ENCODE measurements at places on chromosomes 5 and 9.

- no peak for DNase-seq
Observed at GRCh38 chr9:106886111-106887046, 23.4 kb downstream of the ZNF462 start.

DNA sequence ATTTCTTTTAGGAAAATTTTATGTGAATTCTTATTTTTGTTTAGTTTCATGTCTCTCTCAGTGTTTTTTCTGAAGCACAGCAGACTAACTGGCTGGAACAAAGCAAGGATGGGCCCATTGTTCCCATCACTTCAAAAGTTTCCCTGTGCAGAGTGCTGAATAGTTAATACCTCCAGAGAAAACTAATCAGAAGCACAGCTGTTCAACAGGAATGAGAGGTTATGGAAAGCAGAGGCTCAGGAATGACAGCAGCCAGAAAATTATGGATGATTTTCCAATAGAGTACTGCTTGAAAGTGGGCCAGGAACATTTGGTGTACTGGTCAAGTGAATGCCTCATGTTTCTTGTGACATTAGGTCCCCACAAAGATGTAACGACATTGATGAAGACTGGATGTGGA, 173.0 kb upstream of the TARS1 start:
- no peak for DNase-seq

DNA sequence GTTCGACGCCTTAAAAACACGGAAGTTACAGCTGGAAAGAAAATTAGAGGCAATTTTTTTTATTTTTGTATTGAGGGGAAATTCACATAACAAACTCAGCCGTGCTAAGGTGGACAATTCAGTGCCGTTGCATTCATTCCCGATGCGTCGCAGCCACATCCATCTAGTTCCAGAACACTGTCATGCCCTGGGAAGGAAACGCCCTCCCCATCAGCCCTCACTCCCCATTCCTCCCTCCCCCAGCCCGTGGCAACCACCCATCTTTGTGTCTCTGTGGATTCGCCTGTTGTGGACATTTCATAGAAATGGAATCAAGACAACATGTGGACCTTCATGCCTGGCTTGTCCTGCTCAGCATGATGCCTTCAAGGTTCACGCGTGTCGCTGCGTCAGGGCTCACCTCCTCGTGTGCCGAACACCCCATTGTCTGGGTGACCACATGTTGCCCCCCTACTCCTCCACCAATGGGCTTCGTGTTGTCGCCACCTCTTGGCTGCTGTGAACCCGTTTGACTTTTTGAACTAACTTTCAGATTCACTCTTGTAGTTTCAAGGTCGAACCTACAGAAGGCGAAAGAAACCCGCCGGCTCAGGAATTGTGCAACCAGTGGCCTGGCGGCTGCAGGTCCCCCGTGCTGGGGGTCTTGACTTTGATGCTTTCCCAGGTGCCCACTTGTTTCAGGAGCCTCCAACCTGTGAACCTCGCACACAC, 17.4 kb upstream of the CAMSAP1 start:
- no peak for DNase-seq

- no peak for DNase-seq
Observed at GRCh38 chr9:130140706-130141105, 31.5 kb upstream of the NCS1 start.

GRCh38 chr5:111603446-111603827, 91.1 kb upstream of the STARD4 start:
- no peak for DNase-seq

GRCh38 chr9:113431191-113431590, 20.6 kb downstream of the C9orf43 start:
- no peak for DNase-seq

Measured in H54 (cell line).